Activated CD8-positive, alpha-beta T cell treated with anti-CD3 and anti-CD28 coated beads, Interleukin-2, amount 10 ng/mL, durations not matched to agents 7 days and 5 days (primary cell): ENCODE measurements at places on chromosomes 12 and 14. TPM values are rescaled to one million over a fixed set of nuclear protein-coding genes. Genes with fewer than 3 reads are reported as not detected.

PRIMA1 gene
- not detected for total RNA-seq

GRCh38 chr12:131061041-131061806, 107.5 kb downstream of the ADGRD1 start:
- no peak overlapping the region for H3K27ac ChIP-seq
- H3K4me3 ChIP-seq, result no peak overlapping the region
- peaks cover 16% of the 10 kb centered on the region for H3K27me3 ChIP-seq
- peaks cover 1% of the 10 kb centered on the region for H3K4me1 ChIP-seq
- H3K36me3 ChIP-seq, result no peaks in the 10 kb centered on the region

- no peak overlapping the region for H3K4me3 ChIP-seq
- H3K27me3 ChIP-seq, result peaks cover 44% of the 10 kb centered on the region
- H3K27ac ChIP-seq, result no peak overlapping the region
- H3K36me3 ChIP-seq, result no peaks in the 10 kb centered on the region
Measured at GRCh38 chr12:54201001-54201794, 12.4 kb upstream of the SMUG1 start.

- peaks cover 13% of the 10 kb centered on the region for H3K27me3 ChIP-seq
- no peak for DNase-seq
- H3K4me1 ChIP-seq, result peaks cover 8% of the 10 kb centered on the region
Measured at GRCh38 chr12:124719231-124719630, 144.4 kb downstream of the SCARB1 start.

TMEM229B gene
- total RNA-seq, result 9.9 TPM

DNA sequence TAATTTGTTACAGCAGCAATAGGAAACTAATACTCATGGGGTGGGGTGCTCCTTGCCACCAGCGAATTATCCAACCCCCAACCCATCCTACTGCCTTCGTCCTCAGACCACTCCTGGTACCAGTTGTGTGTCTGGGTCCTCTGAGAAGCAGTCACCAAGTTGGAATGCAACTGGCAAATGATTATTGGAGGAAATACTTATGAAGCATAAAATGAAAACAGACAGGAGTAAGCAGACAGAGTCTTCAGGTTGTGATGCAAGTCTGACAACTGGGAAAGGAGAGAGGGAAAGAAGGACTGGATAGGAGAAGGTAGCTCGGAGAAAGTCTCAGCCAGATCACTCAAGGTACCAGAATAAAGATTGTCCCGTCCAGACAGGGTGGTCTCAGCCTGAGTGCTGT, 181.1 kb upstream of the ARID2 start:
- H3K27me3 ChIP-seq, result peaks cover 7% of the 10 kb centered on the region
- no peak for DNase-seq
- H3K36me3 ChIP-seq, result no peaks in the 10 kb centered on the region
- peaks cover 5% of the 10 kb centered on the region for H3K4me1 ChIP-seq
- H3K27ac ChIP-seq, result no peak overlapping the region

GRCh38 chr14:77722301-77722700, 14.4 kb downstream of the SLIRP start:
- H3K27me3 ChIP-seq, result no peaks in the 10 kb centered on the region
- peaks cover 66% of the 10 kb centered on the region for H3K36me3 ChIP-seq
- H3K4me3 ChIP-seq, result no peak overlapping the region

DNA sequence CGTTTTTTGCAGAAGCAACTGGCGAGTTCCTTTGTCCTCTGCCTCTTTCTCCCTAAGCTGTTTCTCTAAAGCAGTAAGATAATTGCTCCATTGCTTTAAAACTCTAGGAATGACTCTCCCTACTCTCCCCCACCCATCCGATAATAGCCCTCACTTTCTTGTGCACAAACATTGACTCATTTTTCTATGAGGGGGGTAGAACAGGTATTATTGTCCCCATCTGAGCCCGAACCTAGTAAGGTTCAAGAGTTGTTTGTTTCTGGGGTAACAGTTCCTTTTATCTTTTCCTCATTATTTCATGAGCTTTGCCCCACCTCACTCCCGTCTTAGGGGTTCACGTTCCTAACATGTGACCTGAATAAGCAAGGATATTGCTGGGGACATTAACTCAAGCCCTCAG, 190.6 kb downstream of the EMP1 start:
- H3K4me1 ChIP-seq, result no peaks in the 10 kb centered on the region
- H3K36me3 ChIP-seq, result no peaks in the 10 kb centered on the region
- H3K4me3 ChIP-seq, result no peak overlapping the region
- H3K27ac ChIP-seq, result no peak overlapping the region
- H3K27me3 ChIP-seq, result peaks cover 8% of the 10 kb centered on the region

DNA sequence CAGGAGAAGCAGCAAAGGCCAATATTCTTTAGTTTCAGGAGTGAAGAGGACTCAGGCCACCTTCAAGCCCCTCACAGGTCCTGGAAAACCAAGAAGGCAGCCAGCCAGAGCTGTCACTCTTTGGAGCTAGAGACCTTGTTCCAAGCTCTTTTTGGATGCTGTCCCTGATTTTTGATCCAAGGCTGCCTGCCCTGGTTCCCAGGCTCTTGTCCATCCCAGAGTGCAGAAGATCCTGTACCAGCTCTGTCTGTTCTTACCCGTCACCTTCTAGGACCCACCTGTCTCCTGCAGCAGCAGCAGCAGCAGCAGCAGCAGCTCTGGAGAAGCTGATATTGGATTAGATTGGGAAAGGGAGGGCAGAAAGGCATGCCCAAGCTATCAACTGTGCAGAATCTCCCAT, 157.1 kb upstream of the NEDD1 start:
- no peaks in the 10 kb centered on the region for H3K4me1 ChIP-seq
- H3K27me3 ChIP-seq, result peaks cover 7% of the 10 kb centered on the region
- no peak overlapping the region for H3K4me3 ChIP-seq
- no peak overlapping the region for H3K27ac ChIP-seq

DNA sequence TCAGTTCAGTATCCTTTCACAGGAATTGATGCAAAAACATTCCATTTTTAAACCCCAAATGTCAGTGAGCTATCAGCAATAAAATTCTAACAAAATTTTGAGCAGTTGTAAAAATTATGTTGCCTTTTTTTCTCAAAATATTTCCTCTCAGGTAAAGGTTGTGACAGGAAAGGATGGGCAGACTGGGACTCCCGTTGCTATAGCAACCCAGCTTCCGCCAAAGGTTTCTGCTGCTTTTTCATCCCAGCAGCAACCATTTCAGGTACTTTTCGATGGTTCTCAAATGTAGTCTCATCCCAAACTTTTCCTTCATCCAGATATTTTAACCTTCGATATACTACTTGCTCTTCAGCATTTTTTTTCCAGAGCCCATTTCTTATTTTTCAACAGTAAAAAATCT, 13.6 kb downstream of the EP400 start:
- DNase-seq, result no peak
- H3K27ac ChIP-seq, result peak overlapping the region; percentile 1
- H3K27me3 ChIP-seq, result no peaks in the 10 kb centered on the region
- H3K36me3 ChIP-seq, result peaks cover 24% of the 10 kb centered on the region

KRT83 gene
- total RNA-seq, result not detected

GRCh38 chr12:127655691-127656090, 611.3 kb upstream of the TMEM132C start:
- H3K27ac ChIP-seq, result no peak overlapping the region
- no peaks in the 10 kb centered on the region for H3K4me1 ChIP-seq
- H3K36me3 ChIP-seq, result no peaks in the 10 kb centered on the region

DNA sequence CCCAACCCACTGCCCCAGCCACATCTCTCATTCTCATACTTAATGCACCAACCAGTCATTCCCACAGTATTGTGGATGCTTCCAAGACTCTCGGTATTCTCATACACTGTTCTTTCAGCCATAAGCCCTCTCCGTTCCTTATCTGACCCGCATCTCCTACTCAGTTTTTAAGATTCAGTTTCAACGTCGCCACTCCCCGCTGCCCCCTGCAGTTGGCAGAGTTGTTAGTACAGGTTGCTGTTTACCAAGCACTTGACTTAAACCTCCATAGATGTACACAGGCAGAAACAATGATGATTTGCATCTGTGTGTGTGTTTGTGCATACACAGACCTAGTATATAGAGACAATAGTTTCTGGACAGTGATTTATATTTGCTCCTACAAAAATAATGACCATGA, 40.2 kb downstream of the PAH start:
- peaks cover 2% of the 10 kb centered on the region for H3K27me3 ChIP-seq
- H3K4me1 ChIP-seq, result no peaks in the 10 kb centered on the region
- DNase-seq, result no peak
- no peaks in the 10 kb centered on the region for H3K36me3 ChIP-seq

DNA sequence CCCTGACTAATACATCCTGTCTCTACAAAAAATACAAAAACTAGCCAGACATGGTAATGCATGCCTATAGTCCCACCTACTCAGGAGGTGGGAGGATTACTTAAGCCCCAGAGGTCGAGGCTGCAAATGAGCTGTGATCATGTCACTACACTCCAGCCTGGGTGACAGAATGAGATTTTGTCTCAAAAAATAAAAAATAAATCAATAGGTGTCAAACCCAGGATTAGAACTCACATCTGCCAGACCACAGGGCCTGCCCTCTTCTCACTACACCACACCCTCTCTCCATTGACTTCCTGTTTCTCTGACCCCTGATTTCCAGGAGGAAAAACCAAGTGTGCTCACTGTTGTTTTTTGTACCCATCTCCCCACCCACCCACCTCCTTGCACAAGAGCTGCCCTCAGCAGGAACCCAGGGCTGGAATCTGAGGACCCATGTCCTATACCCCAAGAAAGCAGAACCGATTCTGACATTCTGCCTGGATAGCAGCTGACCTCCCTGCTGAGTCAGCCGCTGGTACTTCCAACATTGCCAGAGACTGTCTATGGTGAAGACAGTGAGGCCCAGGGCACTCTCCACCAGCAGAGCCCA, 6.2 kb downstream of the CMKLR1 start:
- H3K4me1 ChIP-seq, result peaks cover 24% of the 10 kb centered on the region
- H3K36me3 ChIP-seq, result no peaks in the 10 kb centered on the region
- DNase-seq, result no peak

DNA sequence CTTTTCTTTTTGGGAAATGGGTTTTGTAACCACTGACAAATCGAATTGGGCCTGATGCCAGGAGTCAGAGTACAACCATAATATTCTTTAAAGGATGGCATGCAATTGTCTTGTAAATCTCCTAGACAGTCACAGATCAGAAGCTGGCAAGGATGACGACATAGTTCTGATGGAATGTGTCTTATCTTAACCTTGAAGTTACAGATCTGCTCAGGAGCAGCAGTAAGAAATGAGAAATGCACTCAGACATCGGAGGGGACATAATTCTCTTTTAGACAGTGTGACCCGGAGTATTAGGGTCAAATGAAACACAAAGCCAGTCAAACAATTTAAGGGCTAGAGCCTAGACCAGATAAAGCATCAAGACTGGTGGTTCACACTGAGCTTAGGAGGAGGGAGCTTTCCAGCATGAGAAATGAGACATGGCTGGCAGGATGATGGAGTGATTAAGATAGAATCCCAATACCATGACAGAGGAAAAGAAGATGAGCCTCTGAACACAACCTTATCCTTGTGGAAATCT, 17.5 kb downstream of the CBX5 start:
- peaks cover 18% of the 10 kb centered on the region for H3K36me3 ChIP-seq
- no peak overlapping the region for H3K4me3 ChIP-seq
- no peaks in the 10 kb centered on the region for H3K27me3 ChIP-seq
- DNase-seq, result no peak
- H3K4me1 ChIP-seq, result peaks cover 26% of the 10 kb centered on the region
- H3K27ac ChIP-seq, result no peak overlapping the region

DNA sequence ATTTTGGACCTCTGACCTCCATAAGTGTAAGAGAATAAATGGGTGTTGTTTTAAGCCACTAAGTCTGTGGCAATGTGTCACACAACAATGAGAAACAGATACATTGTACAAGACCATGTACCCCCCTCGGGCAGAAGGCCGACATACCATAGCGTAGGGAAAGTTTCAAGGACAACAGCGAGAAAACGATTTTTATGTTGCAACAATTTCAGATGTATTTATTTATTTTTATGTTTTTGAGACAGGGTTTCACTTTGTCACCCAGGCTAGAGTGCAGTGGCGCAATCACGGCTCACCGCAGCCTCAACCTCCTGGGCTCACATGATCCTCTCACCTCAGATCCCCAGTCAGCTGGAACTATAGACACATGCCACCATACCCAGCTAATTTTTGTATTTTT, 136.4 kb upstream of the NCOR2 start:
- H3K4me3 ChIP-seq, result no peak overlapping the region
- no peaks in the 10 kb centered on the region for H3K4me1 ChIP-seq
- peaks cover 5% of the 10 kb centered on the region for H3K27me3 ChIP-seq
- no peaks in the 10 kb centered on the region for H3K36me3 ChIP-seq
- no peak overlapping the region for H3K27ac ChIP-seq

DNA sequence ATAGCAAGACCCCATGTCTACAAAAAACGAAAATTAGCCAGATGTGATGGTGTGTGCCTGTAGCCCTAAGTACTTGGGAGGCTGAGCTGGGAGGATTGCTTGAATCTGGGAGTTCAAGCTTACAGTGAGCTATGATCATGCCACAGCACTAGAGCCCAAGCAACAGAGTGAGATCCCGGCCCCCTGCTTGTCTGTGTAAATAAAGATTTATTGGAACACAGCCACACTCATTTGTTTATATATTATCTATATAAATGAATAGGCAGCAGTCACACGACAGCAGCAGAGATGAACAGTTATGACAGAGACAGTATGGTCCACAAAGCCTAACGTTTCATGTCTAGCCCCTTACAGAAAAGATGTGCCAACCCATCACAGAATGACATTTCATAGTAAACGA, 14.8 kb downstream of the DDX54 start:
- DNase-seq, result no peak
- no peaks in the 10 kb centered on the region for H3K27me3 ChIP-seq
- peaks cover 60% of the 10 kb centered on the region for H3K36me3 ChIP-seq
- H3K4me1 ChIP-seq, result peaks cover 2% of the 10 kb centered on the region

DNA sequence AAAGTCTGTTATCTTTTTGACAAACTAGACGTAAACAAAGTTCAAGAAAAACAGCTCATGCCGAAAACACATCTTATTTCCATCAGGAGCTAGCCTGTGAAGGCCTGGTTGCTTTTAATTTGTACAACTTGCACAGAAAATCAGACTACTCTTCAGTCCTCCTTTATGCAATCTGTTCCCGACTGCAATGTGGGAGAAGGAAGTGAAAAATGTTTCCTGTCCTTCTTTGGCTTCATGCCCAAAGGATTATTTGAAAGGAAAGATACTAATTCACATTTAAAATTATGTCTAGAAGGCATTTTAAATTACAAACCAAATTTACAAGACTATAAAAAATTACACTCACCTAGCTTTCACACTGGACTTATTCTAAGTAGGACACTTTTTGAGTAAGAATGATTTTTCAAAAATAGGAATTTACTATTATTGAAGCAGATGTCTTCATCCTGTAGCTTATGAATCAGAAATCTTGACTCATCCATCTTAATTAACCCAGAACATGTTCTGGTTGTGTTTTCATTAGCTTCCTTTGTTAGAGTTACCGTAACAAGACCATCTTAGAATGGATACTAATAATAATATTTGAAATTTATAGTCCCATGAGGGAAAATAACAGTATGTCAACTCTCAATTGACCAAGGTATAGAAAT, 272.6 kb downstream of the PRKD1 start:
- H3K36me3 ChIP-seq, result no peaks in the 10 kb centered on the region
- H3K27me3 ChIP-seq, result no peaks in the 10 kb centered on the region
- no peak for DNase-seq
- H3K4me1 ChIP-seq, result no peaks in the 10 kb centered on the region

DNA sequence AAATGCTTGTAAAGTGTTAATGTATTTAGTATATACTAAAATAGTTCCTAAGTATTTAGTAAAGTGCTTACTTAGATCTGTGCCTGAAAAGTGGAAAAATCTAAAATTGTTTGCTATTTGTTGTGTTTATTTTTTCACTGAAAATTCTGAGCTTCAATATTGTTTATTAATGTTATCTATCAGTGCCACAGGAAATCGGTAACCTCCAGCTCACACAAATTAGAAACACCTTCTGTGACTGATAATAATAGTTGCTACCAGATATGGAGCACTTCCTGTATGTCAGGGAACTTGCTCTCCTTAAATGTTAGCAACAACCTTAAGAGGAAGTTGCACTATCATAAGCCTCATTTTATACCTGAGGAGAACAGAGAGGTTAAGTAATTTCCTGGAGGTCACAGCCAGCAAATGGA, 723 bp upstream of the LRP10 start:
- peak overlapping the region; percentile 97 for H3K27ac ChIP-seq
- peak overlapping the region; percentile 83 for H3K4me3 ChIP-seq
- no peak for DNase-seq

AKAP6 gene
- total RNA-seq, result 1.7 TPM

ACACB gene
- total RNA-seq, result 14.8 TPM
